ENCODE measurements at places on chromosomes 1 and 21.

DNA sequence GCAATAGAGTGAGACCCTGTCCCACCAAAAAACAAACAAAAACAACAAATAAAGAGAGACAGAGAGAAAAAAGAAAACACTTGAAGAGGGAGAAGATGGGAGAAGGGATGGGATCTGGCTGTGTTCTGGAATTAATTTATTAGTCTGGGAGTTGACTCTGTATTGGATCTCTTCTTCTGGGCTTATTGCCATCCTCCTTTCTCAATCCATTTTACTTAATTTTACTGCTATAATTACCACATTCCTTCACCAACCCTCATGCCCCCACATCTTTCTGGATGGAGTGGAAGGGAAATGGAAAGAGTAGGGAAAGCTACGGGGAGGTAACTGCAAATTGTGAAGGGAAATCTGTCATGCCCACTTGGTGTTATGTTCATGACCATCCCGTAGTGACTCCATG is 42.9 kb downstream of the FMN2 start:
- DNase-seq, result no peak

DNA sequence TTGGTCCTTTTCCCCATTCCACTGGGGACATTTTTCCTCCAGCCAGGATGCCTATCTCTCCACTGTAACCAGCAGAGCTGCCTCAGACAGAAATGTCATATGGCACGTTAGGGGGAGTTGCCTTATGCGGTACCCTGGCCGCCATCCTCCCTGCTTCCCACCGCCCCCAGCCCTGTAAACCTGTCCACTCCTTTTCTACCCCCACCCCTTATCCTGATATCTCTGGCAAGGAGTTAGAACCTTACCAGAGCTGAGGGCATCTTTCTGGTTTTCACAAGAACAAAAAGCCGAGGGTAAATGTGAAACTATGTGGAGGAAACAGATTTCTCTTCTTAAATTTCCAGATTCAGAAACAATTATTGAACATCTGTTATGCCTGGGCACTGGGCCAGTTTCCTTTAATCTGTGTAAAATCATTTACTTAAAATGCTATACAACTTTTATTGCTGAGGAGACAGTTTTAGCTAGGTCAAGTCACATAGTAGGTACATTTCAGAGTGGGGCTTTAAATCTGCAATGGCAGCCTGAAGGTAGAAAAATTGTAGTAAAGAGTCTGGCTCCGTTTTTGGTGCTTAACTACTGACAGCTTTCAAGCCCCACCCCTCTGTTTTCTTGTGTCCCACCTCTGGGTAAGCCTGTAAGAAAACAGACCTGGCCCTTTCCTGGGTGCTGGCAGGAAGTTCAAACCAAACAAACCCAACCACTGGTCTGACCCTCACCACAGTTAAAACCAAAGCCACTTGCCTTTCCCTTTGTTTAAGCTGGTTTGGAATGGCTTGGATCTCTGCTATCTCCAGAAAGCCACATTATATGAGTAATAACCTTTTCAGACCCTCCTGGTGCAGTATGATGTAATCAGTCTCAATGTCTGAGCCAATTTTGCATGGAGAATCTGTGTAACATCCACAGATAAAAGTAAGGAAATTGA is 319.0 kb downstream of the HHAT start:
- no peak for DNase-seq

DNA sequence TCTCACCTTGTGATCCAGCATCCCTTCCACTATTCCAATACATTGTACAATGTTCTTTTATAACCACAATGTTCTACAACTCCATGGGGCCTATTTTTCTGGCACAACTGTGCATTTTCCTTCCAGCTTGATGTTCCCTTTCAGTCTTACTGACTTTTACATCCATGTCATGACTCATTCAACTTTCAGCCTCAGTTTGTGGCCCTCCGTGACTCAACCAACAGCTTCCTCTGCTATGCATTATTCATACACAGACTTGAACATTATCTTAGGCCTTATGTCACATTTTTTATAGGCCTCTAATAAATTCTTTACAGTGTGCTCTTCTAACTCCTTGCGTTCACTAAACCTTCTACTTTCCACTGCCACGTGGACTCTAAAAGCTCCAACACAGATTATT is 119.4 kb upstream of the PRMT6 start:
- no peak for DNase-seq

- peak; percentile 6 for DNase-seq
Observed at GRCh38 chr1:175628548-175629317, 114.7 kb downstream of the TNR start.

DNA sequence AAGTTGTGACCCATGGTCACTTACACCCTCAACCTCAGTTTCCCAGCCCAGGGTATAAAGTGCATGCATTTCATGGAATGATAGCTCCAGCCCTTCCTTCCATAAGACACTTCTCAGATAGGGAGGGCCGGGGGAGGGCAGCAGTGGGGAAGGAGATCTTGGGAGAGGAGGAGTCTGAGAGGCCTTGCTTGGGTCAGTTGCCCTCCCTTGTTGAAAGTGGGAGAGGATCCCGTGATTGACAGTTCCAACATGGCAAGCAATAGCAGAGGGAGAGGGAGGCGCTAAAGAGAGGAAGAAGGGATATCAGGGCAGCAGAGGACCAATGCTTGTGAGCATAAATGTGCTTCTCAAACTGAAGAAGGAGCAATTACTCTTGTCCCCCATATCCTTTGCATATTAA is 244.4 kb downstream of the CHRM3 start:
- DNase-seq, result no peak

DNA sequence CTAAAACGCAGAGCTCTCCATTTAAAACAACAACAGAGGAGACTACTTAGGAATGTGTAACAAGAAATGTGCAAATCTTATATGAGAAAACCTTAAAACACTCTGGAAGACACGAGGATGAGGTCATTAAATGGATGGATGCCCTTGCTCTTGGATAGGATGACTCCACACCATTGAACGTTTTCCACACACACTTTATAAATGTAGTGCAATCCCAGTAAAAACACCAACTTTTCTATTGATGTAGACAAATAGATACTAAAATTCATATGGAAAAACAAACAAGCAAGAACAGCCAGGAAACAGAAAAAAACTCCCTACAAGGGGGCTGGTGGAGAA is 18.4 kb upstream of the COL6A1 start:
- no peak for DNase-seq

- no peak for DNase-seq
Observed at GRCh38 chr21:27154451-27155129, 187.7 kb upstream of the ADAMTS5 start.

DNA sequence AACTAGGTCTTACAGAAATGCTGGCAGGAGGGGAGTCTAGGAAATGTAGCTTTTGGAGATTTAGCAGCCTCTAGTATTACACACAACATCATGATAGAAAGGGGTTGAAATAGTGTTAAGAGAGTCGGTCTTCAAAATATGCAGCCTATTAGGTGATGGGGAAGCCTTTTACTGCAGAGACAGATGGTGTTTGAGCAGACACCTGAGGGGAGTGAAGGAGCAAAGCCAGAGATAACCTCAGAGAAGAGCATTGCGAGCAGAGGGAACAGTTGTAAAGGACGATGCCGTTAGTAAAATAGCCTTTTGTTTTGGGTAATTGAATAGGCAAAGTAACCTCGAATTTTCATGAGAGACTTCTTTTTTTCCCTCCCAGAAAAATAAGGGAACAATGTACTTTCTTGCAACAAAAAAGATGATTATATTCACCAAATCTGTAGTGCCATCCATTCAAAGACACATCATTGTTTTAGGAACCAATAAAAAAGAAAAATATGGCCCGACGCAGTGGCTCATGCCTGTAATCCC is 66.3 kb upstream of the KIF1B start:
- DNase-seq, result no peak

GRCh38 chr21:14673649-14674048 is 127.5 kb upstream of the SAMSN1 start:
- DNase-seq, result no peak

DNA sequence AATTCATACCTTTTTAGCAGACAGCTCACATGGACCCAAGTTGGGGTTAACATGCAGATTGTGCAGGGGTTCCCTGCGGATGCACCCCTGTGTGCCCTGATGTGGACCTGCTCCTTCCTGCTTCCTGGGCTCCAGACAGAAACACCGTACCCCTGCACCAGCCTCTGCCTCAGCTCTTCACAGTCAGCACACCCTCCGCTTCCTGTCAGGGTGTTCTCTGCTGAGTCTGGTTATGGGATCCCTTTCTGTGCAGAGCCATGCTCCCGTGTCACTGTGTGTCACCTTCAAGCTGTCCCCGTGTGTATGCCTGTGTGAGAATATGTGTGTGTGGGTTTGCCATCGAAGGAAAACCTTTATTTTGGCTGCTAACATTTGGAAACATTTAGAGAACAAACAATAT is 48.7 kb upstream of the KCNJ15 start:
- no peak for DNase-seq

DNA sequence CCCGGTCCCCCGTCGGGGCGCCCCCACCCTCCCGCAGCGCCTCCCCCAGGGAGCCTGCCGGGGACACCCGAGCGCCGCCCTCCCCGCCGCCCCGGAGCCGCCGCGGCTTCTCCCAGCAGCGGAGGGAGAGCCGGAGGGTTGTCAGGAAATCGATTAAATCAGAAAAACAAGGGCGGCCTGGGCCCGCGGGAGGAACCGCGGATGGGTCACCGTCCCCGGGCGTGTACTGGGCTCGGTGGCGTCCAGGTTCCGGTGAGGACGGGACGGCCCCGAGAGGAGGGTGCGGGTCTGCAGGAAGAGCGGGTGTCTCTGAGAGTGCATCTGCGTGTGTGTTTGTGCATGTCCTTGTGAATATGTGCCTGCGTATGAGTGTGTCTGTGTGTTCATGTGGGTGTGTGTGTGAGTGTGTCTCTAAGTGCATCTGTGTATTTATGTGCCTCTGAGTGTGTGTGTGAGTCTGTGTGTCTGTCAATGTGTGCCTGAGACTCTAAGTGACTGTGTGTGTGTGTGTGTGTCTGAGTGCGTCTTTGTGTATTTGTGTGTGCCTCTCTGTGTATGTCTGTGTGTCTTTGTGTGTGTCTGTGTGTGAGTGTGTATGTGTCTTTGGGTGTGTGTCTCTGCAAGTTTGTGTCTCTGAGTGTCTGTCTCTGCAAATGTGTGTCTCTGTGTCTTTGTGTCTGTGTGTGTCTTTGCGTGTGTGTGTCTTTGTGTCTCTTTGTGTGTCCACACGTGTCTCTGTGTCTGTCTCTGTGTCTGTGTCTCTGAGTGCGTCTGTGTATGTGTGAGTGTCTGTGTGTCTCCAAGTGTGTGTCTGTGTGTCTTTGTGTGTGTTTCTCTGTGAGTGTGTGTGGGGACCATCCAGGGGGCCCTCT is 1.1 kb downstream of the SPSB1 start:
- DNase-seq, result peak; percentile 23

DNA sequence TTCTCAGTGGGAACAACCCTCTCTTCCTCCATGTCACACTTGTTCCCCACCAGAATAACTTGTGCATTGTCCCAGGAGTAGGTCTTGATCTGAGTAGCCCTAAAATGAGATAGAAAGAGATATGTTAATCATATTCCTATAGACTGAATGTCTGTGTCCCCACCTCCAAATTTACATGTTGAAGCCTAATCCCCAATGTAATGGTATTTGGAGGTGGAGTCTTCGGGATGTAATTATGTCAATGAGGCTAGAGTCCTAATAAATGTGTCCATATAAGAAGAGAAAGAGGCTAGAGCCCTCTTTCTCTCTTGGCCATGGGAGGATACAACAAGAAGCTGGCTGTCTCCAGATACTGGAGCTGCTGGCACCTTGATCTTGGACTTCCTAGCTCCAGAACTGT is 54.8 kb upstream of the NRDC start:
- DNase-seq, result no peak

DNA sequence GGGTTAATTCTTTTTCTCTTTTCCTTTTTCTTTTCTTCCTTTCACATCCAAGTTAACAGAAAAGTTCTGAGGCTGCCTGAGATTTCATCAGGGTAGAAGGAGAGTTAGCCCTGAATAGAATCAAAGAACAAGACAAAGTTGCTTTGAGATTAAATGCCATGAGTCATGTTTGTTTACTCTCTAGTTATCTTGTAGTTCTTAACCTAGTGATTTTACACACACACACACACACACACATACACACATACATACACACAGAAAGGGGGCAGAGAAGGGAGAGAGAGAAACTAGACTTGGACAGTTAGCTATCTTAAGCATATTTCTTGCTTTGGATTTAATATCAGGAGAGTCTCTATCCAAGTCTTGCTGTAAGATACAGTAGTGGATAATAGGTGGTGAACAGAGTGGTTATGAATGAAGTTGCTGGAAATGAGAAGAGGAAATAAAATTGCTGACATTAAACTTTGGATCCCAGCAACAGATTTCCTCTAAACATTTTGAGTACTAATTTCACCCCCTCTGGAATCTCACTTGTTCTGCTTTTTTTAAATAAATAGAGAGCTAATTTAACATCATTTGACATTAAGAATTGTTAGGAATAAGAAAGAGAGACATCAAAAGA is 19.9 kb downstream of the PLA2G4A start:
- no peak for DNase-seq

GRCh38 chr1:229859026-229859425 is 208.0 kb upstream of the GALNT2 start:
- DNase-seq, result no peak

GRCh38 chr1:63322944-63323864 is 837 bp downstream of the FOXD3 start:
- peak; percentile 21 for DNase-seq

GRCh38 chr1:22680726-22681125 is 27.7 kb downstream of the C1QB start:
- no peak for DNase-seq

- no peak for DNase-seq
Observed at GRCh38 chr1:208203127-208203847, 40.9 kb downstream of the PLXNA2 start.

DNA sequence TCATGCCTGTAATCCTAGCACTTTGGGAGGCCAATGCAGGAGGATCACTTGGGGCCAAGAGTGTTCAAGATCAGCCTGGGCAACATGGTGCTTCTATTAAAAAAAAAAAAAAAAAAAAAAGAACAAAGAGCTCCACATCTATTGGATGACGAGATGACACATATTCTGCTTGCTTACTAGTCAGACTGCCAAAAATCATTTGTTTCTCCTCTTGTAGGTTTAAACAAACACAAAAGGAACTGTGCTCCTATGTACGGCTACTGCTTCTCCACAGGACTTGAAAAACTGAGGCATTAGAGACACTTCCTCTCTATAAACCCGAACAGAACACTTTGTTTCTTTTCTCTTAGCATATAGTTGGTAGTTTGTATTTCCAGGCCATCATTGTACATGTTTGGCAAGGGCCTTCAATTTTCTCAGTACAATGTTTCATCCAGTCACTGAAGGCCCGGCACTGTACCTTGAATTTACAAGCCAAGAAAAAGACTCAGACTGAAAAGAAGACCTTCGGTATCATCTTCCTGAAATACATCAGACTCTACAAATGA is 6.0 kb downstream of the TRIT1 start:
- no peak for DNase-seq

DNA sequence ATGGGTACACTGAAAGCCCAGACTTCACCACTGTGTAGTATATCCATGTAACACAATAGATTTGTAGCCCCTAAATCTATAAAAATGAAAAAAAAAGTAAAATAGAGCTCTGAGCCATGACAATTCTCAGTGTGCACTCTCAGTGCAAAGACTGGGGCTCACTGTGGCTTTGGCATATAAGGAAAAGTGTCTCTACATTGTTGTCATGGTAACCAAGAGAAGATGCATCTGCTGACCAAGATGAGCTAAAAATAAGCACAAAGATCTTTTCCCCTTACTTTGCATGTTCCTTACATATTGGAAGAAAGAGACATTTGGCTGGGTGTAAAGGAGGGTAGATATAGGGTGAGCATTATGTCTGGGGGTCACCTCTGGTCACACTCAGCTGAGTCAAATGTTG is 12.0 kb downstream of the PGLYRP4 start:
- no peak for DNase-seq

Measured in inflammatory macrophage (primary cell).